ENCODE measurements at places on chromosomes 13 and 19.

DNA sequence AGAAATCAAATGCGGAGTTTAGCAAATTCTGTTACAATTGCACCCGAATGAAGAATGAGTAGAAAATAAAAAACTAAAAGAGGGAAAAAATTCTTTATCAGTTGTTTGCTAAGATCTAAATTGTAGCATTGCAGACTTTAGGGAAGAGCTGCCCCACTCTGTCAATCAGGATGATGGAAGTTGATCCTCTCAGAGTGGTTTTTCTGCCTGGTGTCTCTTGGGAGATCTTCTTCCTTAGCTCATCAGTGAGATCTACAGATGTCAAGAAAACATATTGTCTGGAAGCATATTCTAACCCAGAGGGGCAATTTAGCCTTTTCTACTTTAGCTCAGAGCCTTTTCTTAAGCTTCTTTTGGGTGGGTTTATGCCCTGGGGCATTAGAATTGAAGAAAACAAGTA is 223.2 kb upstream of the PCDH17 start:
- no peak for DNase-seq

GRCh38 chr13:37379841-37380240 is 218.7 kb downstream of the POSTN start:
- DNase-seq, result no peak

DNA sequence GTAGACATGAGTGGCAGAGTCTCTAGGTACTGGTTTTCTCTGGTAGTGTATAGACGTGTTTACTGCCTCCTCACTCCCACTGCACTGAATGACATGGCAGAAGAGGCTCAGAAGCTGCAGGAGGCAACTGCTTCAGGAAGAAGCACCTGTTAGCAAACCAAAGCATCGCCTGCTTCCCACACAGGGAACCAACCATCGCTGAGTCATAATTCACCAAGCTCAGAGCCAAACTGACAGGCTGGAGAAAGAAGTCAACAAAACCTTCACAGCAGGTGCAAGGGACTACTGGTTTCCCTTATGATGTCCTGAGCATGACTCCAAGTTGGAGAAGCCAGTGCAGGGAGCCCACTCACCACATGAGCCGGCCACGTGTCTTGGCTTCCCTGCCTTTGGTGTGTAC is 69.8 kb downstream of the KCTD12 start:
- peak; percentile 18 for DNase-seq

DNA sequence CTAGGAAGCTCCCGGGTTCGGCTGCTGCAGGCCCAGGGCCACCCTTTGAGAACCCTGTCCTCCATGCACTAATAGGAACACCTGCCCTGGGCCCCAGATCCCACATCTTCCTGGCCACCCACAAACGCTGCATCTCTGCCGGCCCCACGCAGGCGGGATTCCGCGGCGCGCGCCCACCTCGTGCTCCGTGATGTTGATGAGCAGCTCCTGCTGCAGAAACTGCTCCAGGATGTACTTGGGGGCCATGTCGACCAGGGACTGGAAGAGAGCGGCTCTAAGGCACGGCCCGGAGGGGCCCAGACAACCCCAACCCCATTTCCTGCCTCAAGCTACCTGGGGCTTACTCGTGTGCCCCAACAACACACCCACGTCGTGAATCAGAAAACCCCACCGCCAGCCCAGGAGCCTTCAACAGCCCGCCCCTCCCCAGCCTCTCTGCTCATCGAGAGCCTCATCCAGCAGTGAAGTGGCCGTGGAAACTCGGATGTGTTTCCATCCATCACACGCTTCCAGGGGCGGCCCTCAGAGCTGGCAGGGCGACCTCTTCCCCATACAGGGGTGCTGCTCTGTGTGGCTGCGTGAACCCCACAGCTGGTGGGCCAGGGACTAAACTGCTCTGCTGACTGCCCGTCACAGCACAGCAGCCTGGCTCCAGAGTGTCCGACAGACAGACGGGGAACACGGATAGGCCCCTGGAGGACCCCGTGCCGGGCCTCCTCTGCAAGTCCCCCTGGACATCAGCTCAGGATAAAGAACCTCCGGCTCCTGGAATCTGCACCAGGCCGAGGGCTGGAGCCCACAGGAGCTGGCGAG is 4.2 kb downstream of the POLR2E start:
- no peak for DNase-seq

DNA sequence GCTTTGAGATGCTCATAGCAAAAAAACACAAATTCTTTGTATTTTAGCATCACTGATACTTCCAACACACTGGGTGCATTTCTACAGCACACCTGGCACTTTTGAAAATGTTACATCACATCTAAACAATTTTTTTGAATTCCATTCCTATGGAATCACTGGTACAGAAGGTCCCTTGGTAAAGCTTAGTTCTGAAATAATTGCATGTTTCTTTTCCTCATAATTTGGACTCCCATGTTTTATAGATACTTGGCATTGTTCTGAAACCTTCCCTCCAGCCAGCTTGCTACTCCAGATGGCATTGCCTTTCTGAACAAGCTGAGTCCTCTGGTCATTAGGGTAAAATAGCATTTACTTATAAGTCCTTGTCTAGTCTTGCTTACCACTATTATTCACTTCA is 481.3 kb upstream of the GPC6 start:
- DNase-seq, result no peak

DNA sequence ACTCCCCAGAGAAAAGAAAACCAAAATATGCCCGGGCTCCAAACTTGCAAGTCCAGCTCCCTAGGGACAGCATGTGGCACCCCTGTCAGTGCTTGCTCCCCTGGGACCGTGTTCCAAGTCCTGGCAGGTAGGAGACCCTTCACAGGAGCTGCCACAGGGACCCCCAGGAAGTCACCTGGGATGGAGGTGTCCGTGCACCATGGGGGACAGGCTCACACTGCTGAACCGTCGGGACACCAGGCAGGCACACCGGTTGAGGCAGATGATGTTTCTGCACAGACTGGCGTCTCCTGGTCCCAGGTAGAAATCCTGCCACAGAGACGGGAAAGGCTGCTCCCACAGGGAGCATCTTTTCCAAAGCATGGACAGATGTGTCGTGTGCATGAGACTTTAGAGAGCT is 11.7 kb upstream of the PROZ start:
- DNase-seq, result no peak

- no peak for DNase-seq
Observed at GRCh38 chr13:99366075-99366987, 59.1 kb upstream of the GPR183 start.

DNA sequence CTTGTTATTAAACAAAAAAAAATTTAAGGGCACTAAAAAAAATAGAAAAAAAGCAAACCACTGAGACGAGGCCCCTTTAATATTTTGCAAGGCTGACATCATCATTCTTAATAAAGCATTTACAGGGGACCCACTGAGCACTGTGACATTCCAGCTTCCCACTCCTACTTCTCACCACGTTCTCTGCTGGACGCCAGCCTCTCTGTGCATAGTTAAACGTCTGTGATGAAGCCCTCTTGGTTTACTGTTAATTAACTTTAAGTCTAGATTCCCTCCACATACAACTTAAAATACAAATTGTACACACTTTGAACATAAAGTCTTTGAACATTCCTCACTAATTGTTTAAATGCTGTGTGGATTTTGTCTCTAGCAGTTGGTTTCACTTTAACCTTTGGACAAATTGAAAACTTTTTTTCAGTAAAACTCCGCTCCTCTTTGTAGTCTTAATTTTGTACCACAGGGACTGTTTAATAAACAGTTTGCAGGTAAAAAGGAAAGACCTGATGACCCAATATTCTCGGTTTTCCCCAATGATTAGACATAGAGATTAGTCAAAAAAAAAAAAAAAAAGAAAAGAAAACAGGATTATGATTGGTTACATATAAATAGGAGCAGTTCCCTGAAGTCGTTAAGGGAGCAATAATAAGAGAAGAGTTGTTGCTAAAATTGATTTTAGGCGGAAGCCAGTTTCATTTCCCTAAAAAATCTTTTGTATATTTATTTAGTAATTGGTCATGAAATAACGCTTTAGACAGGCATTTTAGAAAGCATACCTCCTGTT is 219.8 kb downstream of the MZT1 start:
- no peak for DNase-seq

DNA sequence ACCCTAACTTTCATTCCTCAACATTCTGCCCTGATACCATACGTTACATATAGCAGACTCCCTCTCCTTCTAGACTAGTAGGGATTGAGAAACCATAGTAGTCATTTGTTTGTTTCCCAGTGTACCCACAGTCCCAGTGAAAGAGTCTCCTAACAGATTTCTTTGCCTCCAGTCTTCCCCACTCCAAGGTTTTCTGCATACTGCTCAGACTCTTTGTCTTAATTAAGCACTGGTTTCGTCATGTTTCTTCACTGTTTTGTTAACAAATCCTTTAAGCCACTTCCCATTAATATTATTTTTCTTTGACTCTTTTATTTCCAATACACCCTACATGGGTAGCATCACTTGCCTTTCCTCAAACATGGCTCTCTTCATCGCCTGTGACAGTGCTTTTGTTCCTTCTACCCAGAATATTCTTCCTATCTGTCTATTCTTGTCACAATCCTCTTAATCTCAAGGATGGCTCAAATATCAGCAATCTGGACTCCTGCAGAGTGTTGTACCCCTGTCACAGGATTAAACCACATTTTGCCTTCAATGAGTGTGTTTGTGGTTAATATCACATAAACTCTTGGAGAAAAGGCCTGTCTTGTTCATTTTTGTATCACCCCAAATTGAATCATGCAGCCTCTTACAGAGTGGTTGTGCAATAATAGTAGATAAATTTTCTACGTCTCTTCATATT is 92.7 kb upstream of the KLF12 start:
- no peak for DNase-seq

DNA sequence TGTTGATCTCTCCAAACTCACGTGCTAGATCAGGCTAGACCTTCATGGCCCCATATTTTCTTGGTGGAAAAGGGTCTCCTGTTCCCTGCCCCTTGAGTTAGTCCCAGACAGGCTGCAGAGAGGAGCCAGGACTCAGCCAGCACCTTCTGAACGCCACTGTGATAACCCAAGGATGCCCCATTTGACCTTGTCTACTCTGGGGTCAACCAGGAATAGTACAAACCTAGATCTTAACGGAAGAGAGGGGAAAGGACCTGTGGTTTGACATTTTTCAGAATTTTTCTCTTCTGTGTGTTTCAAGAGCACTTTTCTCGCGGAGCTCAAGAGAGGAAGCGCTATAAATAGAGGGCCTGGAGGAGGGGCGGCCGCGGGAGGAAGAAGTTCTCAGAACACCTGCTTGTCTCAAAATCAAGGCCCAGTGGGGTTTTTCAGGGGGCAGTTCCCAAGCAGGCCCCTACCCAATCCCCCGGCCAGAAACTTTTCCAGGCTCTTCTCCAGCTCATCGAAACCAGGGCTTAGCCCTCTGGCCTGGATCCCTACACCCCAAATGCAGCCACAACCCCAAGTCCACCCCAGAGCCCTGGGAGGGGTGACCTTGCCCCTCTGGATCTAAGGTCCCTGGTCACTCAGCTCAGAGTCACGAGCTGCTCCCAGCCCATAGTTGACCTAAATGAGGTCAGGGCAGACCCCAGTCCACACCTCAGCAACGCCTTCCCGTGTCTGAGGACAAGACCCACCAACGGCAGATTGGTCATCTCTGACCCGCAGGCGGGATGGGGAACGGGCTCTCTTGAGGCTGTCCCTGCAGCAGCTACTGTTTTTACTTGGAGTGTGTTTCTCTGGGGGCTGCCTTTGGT is 75.6 kb upstream of the TM9SF2 start:
- no peak for DNase-seq

DNA sequence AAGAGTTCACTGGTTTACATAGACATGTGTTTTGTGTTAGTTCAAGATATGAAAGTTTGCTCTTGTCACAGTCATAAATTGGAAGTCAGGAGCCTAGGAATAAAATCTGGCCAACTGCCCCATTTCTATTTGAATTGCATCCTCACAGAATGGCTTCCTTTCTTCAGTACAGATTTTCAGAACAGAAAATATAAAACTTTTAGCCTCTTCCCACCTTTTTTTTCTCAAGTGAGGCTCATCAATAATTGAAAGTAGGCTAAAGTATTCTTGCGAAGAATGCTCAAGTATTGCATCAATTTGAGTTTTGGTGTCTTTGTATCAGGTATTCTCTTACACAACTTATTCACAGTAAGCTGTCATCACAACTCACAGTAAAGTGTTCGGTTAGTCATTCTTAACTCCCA is 802.7 kb downstream of the PCDH9 start:
- DNase-seq, result no peak

GRCh38 chr19:54114340-54115108 is 933 bp downstream of the TFPT start:
- no peak for DNase-seq

- no peak for DNase-seq
Observed at GRCh38 chr19:4584670-4585460, 25.4 kb upstream of the SEMA6B start.

DNA sequence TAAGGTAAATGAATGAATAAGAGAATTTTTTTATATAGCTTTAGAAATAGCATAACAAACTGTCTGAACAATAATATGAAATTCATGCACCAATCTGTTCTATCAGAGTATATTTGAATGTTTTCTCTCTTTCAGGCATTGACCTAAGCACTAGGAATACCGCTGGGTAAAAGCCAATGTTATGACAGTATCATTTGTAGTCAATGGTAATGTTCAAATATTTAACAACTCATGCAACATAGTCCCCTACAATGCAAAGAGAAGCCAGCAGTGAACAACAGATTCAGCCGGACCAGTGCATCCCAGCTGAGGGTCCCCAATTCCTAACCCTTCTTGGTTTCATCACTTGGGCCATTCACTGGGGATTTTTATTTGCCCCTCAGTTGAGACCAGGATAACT is 52.6 kb upstream of the MYCBP2 start:
- no peak for DNase-seq

DNA sequence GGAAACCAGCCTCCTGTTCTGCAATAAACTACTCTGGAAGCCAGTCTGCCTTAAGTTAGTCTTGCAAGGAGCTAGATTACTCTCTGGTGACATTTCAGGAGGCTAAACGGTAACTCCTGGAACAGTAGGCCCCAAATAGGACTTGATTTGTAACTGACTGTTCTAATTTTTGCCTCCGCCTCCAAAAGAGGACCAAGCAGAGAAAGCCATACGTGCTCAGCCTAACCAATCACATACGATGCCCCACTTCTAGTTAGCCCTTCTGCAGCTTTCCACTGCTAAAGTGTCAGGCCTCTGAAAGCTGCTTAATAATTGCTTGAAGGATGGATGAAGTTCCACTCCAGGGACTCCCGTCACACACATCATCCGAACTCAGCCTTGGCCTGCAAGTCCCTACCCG is 744 bp downstream of the ZNF805 start:
- no peak for DNase-seq

- DNase-seq, result no peak
Observed at GRCh38 chr13:110230661-110231347, 76.2 kb downstream of the COL4A1 start.

- DNase-seq, result no peak
Observed at GRCh38 chr19:49518033-49518432, 5.6 kb downstream of the FCGRT start.

- no peak for DNase-seq
Observed at GRCh38 chr19:8240274-8241229, 31.4 kb downstream of the CERS4 start.

DNA sequence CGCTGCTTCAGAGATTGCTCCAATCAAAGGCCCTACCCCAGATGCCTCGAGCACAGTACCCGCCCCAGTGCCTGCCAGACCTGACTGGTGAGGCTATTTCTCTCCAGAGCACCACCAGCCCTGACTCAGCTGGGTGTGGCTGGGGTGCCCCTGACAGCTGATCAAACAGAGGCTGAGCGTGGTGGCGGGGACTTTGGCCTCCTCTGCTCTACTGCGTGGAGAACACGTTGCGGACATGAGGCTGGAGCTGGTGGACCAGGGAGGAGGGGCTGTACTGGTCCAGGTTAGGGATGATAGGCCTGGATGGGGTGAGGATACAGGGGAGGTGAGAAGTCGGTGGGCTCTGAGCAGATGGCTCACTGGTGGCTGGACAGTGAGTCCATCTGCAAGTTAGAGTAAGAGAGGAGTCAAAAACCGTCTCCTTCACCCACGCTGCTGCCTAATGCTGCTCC is 3.5 kb upstream of the DOCK6 start:
- DNase-seq, result no peak

- no peak for DNase-seq
Observed at GRCh38 chr13:30671271-30671815, 53.6 kb downstream of the USPL1 start.
